ENCODE measurements at places on chromosomes 13 and 19.

DNA sequence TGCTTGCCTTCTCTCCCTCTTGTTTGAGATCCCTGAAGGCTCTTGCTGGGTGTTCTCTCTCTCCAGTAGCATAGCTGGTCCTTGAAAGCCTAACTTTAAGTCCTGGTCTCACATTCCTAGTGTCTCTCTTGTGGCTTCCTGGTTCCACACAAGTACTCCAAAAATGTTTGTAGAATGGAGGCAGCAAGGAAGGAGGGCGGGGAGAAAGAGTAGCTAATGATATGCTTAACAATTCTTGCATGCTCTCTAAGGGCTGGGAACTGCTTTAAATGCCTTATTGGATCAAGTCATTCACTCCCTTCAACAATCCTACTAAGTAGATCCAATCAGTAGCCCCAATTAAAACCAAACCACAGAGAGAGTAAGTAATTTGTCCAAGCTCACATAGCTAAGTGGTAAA lies 357.3 kb downstream of the KLF5 start:
- DNase-seq, result no peak

GRCh38 chr13:45325806-45326205 lies 15.2 kb downstream of the TPT1 start:
- peak; percentile 67 for DNase-seq

- peak; percentile 93 for DNase-seq
Observed at GRCh38 chr19:6774821-6775707, 2.6 kb downstream of the VAV1 start.

GRCh38 chr13:40530961-40531360 lies 135.5 kb downstream of the FOXO1 start:
- no peak for DNase-seq

- no peak for DNase-seq
Observed at GRCh38 chr13:25319771-25320170, 18.3 kb downstream of the NUP58 start.

All from MV-4-11 (cell line).